ENCODE measurements at places on chromosomes 11 and 22.

DNA sequence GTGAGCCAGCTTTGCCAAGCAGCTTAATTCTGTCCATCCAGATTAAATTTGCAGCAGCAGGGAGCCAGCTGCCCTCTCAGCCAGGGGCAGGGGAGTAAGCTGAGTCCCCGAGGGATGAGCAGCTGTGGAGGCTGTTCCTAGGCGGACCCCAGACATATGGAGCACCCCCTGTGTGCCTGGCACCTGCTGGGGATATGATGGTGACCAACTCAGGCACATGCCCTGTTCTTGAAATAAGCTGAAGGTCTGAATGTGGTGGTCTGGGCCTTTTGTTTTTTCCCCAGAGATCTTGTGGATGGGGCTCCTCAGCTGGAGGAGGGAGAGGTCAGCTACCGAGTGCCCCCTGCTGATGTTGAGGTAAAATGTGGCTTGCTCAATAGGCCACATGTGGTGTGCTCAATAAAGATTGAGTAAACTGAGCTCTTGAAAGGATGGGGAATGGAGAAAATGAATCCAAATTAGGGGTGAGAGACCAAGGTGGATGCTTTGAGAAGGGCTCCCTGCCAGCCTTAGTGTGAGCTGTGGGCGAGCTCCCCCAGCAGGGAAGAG, 103.3 kb upstream of the NNMT start:
- no peak for DNase-seq

DNA sequence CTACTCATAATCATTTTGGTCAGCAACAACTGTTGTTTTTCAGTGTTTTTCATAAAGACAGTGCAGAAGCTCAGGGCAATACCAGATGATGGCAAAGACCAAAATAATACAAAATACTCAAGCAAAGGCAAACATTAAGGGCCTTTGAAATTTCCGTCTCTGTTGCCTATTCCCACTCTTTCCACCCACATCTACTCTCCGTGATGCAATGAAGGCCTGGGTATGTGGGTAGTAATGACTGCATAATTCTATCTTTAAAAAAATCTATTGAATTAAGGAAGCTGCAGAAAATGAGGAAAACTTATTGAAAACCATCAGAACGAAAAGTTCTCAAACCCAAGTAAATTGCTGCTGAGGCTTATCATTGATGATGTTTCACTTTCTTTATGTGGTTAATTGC, 203.3 kb downstream of the MAML2 start:
- no peak for DNase-seq

DNA sequence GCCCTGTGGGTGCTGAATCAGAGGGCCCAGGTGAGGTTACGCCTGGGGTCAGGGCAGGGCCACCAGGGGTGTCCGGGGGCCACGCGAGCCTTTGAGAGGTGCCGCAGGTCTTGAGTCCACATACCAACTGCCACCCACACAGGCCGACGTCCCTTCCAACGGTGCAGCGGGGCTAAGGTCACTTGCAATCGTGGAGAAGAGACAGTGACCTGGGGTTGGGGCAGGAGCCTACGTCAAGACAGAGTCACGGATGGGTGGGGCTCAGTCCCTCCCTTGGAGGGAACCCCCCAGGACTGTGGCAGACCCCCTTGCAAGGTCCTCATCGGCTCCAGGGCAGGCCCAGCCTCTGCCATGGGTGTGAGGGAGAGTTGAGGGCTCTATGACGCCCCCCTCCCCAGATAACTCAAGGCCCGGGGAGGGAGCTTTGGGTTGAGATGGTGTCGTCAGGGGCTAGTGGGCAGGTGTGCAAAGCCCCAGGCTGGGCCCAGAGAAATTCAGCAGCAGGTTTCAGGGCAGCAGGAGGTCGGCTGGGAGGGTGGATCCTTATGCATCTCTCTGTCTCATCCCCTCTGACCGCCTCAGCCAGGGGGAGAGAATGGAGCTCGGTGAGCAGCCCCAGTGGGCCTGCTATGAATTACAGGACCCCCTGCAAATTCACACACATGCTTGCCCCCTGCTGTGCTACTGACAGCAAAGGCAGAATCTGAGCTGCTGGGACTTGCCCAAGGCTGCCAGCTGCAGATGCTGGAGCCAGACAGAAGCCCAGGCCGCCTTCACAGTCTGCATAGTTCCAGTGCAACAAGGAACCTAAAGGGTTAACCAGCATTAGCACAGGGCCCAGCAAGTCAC, 60.0 kb downstream of the MYEOV start:
- no peak for DNase-seq

DNA sequence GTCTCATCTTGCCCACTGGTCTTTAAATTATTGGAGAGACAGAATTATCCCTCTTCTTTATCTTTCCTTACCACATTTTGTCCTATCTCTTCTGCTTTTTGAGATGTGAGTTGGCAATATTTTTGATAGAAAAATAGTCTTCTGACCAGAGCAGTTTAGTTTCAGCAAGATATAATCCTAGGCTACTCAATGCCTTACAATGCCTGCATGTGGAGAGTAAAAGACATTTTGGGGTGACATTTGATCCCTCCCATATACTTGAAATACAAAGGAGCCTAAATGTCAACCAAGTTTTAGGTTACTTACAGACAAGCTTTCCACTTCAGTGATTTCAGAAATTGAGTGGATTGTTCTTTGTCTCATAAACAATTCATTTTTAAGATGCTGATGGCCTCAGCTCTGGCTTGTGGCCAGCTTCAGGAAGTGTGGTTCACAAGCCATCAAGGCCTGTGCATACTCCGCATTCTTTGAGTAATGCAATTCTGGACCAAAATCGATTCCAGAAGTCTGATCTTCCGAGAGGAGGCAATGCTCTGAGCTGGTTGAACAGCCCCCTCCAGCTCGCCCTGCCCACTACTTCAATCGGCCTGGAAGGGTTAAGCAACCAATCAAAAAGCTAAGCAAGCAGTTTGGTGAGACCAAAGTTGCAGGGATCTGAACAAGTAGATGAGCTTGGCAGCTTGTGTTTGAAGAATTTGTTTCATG, 274.4 kb downstream of the BLID start:
- DNase-seq = no peak

DNA sequence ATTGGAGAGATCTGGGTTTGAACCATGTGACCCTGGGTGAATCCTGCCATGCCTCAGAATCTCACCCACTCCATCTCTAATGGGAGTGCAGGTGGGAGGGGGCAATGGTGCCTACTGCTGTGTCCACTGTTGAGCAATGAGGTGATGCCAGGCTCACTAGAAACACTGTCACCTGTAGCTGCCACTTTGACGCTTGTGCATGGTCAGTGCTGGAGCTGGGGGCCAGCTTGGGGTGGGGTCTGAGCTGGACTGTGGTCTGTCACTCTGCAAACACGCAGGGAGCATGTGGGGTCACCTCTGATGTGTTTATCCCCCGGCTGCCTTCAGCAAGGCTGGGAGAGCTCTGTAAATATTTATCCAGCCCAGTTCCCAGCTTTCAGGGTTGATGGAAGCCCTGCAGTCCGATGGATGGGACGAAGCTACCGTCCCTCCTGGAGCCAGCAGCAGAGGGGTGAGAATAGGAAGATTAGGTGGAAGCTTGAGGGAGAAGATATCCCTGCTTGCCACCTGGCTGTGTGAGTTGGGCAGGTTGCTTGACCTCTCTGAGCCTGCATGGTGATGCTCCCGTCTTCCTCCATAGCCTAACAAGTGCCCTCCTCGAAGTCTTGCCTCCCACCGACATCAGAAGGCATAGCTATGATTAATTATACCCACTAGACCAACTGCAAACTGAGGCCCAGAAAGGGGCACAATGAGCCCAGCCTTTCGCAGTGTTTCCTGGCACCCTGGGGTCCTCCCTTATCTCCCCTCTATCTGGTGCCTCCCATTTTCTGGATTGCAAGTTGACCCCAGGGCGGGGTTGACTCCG, 1.7 kb downstream of the MMP11 start:
- no peak for DNase-seq
